ENCODE measurements at places on chromosomes 7 and 10.

DNA sequence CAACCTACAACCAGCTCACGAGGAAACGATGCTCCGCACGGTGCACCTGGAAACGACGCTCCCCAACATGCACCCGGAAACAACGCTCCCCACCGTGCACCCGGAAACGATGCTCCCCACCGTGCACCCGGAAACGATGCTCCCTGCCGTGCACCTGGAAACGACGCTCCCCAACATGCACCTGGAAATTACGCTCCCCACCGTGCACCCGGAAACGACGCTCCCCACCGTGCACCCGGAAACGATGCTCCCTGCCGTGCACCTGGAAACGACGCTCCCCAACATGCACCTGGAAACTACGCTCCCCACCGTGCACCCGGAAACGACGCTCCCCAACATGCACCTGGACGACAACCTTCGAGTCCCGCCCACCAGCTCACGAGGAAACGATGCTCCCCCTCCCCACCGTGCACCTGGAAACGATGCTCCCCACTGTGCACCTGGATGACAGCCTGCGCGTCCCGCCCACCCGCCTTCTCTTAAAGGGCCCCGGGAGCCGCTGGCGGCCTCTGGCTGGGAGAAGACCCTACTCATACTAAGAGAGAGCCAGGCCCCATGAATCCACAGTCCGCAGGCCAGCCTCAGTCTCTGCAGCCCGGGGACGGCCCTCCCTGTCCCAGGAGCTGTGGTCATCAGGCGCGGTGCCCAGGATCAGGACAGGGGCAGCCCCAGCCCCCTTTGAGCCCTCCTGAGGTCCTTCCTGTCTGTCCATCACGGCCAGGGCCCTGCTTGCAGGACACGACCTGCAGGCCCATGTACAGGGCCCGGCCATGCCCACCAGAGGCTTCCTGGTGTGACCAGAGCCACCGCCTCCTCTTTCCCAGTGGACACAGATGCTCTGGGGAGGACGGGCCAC is 98.3 kb downstream of the PDGFA start:
- no peak for DNase-seq

- peak; percentile 3 for DNase-seq
Observed at GRCh38 chr7:142771353-142771723, 568 bp downstream of the PRSS2 start.

DNA sequence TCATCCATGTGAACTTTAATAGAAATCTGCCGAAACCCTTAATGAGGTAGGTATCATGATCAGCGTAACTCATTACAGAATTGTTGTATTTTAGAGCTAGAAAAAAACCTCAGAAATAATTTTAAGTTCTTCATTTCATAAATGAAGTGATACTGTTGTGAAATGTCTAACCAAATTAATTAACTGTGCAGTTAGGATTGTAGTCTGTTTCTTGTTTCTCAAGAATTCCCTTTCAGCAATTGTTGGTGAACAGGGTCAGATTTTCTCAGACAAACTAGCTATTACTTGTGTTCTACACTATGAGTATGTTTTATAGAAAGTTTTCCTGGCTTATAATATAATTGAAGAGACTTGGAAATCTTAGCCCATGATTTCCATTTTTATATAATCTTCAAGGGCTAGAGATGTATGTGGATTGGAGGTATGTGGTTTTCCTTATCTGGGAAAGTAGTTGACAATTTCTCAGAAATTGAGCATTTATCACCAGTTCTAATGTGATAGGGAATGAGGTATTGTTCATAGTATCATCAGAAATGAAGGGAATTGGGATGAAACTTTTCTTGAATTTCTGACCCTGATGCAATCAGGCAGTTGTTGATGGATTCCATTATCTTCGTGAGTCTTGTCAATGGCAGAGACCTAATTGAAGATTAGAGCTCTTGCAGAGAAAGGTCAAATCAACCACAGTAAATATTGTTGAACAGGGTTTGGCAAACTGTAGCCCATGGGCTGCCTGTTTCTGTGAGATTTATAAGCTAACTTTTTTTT is 55.0 kb downstream of the ST7 start:
- no peak for DNase-seq

GRCh38 chr7:158816995-158817394 is 12.3 kb downstream of the ESYT2 start:
- no peak for DNase-seq

GRCh38 chr10:54120806-54121205 is 680.2 kb downstream of the PCDH15 start:
- no peak for DNase-seq

DNA sequence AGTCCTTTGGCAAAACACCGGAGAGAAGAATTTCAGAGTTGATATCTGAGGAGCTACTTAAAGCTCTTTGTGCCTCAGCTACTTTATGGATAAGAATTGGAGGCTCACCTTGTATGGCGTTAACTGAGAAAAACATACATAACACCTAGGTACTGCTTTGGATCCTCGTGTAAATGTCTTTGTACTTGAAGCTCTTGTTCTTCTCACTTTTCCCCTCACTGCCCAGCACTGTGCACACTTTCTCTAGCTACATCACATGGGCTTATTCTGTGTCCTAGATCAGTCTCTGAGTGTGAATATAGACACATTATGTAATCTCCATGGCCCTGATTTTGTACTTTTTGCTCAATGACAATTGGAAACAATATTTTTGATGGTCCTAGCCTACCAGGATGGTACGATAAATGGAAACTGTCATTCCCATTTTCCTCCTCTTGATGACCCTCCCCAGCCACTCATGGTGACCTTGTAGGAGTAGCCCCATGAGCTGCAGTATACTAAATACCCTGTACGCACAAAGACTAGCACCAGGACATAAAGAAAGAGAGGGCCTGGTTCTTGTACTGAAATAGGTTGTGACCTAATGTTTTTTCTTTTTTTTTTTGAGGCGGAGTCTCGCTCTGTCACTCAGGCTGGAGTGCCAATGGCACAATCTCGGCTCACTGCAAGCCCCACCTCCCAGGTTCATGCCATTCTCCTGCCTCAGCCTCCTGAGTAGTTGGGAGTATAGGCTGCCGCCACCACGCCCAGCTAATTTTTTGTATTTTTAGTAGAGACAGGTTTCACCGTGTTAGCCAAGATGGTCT is 22.1 kb downstream of the STAMBPL1 start:
- DNase-seq, result no peak

DNA sequence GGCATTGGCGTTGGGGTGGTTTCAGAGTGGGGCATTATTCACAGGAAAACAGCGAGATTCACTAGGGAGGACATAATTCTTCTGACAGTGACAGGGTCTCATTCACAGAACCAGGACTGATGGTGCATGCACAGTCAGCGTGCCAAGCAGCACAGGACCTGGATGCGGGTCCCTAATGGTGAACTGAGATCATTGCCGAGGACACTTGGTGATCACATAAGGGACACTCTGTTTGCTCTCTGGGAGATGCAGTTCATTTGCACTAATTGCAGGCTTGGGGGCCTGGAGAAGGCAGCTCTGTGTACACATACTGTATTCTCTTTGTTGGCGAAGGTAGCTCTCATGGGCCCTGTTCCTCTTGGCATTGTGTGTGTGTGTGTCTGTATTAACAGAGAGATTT is 716.1 kb downstream of the PHTF2 start:
- DNase-seq, result no peak

GRCh38 chr7:128160296-128160695 is 80.8 kb upstream of the LEP start:
- no peak for DNase-seq

- no peak for DNase-seq
Observed at GRCh38 chr10:96637709-96638108, 50.9 kb upstream of the TM9SF3 start.

DNA sequence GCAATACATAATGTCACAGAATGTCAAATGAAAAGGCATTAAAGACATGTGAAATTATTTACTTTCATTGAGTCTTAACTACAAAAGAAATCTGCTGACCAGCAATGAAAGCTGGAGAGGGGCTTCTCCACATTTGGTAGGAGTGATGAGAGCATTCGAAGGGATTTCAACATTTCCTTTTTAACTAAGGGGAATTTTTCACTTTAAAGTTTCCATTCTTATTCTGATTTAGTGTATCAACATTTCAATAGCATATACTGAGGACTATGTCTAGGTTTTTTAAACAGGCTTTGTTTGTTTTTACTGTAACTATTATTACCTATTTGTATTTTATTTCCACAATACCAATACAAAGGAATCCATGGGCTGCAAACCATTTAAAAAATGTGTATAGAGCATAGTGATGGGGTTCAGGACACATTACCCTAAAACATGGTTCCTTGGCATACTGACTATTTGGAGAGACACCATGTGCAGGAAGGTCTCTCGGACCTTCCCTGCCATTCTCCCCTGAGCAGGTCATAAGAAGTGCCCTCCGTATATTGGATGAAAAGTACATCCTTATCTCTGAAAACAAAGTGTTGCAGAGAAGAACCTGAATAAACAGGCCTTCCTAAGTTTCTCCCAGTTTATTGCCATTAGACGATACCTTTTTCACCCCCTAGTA is 278.7 kb downstream of the DOCK4 start:
- no peak for DNase-seq

DNA sequence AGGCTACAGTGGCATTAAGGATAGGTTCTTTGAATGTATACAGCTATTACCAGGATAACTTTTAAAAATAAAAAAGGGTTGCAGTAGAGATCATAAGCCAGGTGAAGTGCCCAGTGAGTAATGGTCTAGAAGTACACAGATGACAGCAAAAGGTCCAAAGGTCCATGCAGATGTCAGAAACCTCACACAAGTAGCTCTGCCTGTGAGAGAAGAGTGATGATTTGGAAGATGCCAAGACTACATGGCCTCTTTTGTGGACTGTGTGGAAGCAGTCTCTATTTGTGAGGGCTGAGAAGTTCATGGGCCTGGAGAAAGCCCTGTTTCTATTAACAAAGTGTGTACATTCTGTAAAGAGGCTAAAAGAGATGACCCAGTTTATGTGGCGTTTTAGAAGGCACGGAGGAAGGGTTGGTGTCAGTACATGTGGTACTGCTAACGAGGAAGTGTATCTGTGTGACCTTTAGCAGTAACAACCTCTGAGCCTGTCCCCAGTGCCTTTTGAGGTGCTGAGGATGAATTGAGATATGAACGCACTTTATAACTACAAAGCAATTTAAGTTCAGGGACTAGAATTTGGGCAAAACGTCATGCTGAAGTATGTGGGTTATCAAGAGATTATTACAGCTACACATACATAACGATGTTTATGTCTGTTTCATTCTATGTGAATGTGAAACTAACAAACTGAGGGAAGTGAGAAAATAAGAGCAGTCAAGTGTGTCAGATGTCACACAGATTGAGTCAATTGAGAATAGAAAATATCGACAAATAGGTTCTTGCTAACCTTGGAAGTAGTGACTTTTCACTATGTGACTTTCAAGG is 7.6 kb downstream of the CYCS start:
- DNase-seq, result no peak

- DNase-seq, result no peak
Observed at GRCh38 chr7:144565586-144565985, 162.1 kb upstream of the NOBOX start.

- DNase-seq, result no peak
Observed at GRCh38 chr7:104341546-104341945, 13.1 kb downstream of the LHFPL3 start.

DNA sequence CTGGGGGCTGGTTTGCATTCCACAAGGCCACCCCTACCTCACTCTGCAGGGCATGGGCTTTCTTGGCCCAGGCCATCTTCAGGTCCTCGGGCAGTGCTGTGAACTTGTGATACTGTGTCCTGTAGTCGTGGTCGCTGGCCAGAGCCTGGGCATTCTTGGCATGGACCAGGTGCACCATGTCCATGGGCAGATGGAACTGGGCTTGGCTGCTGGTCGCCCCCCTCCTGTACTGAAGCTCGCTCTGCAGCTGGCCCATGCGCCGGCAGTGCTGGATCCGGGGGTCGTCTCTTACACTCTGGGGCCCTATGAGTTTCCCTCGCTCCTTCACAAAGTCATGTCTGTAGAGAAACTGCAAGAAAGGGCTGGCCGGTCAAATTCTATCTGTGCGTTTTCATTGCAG is 51.7 kb downstream of the HABP2 start:
- no peak for DNase-seq

- DNase-seq, result no peak
Observed at GRCh38 chr10:23174977-23175512, 17.1 kb upstream of the PTF1A start.

- DNase-seq, result no peak
Observed at GRCh38 chr10:80684259-80684658, 146.6 kb downstream of the SH2D4B start.

DNA sequence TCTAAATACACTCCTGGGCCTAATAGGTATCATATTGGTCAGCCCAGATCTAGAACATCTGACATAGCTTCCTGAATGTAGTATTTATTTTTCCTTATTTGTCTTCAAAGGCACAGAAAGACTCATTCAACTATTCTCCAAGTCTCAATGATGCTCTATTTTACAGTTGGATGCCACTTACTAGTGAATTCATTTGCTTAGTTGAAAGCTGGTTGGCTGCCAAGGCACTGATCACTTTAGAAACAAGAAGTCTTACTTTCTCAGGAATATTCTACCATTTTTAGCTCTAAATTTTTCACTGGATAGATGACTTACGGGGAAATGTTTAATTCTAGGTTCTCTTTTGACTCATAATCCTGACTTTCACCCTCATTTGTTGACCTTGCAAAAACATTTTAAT is 863.4 kb downstream of the SORCS1 start:
- no peak for DNase-seq

DNA sequence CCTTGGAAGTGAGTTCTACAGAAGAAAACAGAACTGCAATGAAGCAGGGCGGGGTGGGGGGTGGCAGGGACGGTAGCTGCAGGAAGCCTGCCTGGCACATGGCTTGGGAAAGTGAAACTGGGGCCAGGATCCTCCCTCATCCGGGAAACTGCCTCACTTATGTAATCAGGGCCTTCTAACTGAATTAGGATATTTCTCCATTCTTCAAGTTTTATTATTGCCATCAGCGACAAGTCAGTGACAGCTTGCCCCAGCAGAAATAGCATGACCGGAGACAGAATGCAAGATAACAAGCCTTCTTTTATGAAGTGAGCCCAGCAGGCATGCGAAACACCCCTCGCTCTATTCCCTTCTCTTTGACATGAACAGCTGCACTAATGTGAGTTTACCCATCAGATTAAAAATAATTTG is 77.5 kb upstream of the CACUL1 start:
- DNase-seq, result no peak

- DNase-seq, result no peak
Observed at GRCh38 chr7:103314852-103315251, 17.6 kb downstream of the PMPCB start.

GRCh38 chr10:113356794-113357680 is 195.8 kb upstream of the HABP2 start:
- DNase-seq, result no peak

- no peak for DNase-seq
Observed at GRCh38 chr7:99728615-99729014, 6.4 kb downstream of the CYP3A7 start.

GRCh38 chr10:122459561-122460273 is 1.6 kb upstream of the HTRA1 start:
- DNase-seq, result no peak

GRCh38 chr7:79084423-79084822 is 369.0 kb downstream of the MAGI2 start:
- DNase-seq, result no peak
